ENCODE measurements at places on chromosomes 6 and 20.

GRCh38 chr6:92559611-92560010 lies 859.7 kb downstream of the EPHA7 start:
- no peak for DNase-seq

- DNase-seq = no peak
These were observed 1.5 kb downstream of the RBM38 start for GRCh38 chr20:57392512-57393271.

DNA sequence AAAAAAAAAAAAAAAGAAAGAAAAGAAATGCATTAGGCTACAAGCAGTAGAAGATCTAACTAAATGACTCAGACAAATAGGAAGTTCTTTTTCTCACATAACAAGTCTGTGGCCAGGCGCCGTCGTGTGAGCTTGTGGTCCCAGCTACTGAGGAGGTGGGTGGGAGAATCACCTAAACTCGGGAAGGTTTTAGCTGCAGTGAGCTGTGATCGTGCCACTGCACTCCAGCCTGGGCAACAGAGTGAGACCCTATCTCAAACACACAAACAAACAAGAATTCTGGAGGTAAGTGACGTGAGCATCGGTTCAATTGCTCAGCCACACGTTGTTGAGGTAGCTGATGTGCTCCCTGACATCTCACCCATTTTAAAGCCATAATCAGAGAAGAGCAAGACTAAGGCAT lies 37.9 kb upstream of the SLC23A2 start:
- no peak for DNase-seq

GRCh38 chr6:93822434-93823265 lies 403.3 kb upstream of the EPHA7 start:
- DNase-seq = no peak

GRCh38 chr6:167416676-167417430 lies 92.0 kb downstream of the TTLL2 start:
- DNase-seq = no peak

DNA sequence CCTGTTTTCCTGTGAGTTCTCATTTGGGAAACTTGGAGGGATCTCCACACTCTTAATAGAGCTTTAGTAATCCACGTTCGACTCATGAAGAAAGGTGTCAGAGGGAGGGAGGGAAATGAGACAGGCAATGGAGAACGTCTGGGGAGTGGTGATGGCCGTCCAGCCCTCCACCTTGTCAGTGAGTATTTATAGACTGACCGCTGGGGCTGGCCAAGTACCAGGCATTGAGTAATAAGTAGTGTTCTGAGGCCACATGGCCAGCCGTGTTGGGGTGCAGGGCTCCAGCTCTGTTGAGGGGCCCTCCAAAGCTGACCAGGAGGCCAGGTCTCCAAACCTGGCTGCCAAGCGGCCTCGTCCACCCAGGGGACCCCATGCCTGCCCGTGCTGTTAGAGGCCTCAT lies 11.3 kb upstream of the DSN1 start:
- DNase-seq = no peak

DNA sequence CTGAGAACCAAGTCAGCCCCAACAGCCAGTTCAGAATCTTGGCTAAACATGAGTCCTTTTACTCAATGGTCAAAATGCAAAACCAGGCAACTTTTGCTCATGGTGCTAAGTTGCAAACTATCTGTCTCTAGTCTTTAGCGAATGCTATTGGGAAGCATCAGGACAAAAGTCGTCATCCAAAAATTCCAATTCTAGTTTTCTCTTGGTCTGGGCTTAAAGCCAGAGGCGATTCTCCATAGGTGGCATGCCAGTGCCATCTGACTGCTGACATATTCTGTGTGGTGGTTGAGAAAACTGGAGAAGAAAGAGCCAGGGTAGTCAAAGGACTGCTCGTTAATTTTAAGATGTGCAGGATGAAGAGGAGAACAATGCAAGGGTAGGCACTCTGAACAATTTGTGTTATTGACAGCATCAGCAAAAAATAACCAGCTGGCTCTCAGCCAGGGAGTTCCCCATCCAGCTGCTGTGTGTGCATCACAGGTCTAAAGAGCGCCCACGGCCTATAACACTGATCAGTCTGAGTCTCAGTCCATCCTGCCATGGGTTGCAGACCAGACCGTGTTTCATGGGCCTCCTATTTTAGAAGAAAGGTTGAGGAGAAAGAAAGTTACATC lies 313.6 kb downstream of the ALDH8A1 start:
- DNase-seq = no peak

- no peak for DNase-seq
These were observed 12.3 kb upstream of the PRIM2 start for GRCh38 chr6:57305107-57305506.

DNA sequence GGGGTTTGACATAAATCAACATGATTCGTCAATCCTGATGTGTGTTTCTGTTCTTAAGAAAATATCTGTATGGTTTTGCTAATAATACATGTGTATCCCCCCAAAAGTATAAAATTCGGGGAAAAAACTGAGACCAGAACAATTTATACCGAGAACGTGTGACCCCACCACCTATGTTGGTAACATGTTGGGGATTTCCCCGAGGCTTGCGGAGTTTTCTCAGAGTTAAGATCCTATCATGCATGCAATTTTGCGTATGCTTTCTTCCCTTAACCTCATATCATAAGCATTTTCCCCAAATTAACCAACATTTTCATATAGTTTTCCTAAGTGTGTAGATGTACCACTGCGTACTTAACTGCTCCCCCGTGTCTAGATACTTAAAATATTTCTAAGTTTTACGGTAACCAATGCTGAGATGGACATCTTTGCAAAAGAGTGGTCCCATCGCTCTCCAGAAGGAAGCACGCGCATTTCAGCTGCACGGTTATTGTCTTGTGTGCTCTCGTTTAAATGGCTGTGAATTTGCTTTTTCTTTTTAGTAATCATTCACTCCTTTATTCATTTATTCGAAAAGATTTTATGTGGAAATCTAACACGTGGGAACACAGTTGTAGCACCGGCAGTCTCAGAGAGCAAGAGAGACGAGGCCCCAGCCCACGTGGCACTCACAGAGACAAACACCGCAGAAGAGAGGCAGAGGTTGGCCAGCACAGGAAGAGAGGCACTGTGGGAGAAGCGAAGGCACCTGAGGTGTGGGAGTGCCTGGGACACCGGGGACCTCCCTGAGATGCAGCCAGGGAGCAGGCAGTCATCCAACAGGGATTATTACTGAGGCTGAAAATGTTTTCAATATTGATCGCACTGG lies 13.2 kb upstream of the IRF4 start:
- DNase-seq = no peak

- DNase-seq = no peak
These were observed 28.2 kb downstream of the MRAP2 start for GRCh38 chr6:84061613-84062398.

DNA sequence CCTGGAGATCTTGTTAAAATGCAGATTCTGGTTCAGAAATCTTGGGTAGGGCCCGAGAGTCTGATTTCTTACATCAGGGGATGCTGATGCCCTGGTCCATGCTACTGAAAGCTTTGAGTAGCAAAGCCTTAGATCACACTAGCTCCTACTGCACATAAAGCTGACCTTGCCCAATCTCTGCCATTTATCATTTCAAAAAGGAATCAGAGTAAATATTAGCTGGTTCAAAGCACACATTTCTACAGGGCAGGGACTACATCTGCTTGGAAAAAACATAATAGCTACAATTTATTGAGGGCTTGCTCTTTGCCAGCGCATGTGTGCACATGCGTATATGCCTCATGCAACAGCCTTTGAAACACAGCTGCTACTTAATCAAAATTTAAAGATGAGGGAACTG lies 440.4 kb upstream of the ARID1B start:
- DNase-seq = no peak

DNA sequence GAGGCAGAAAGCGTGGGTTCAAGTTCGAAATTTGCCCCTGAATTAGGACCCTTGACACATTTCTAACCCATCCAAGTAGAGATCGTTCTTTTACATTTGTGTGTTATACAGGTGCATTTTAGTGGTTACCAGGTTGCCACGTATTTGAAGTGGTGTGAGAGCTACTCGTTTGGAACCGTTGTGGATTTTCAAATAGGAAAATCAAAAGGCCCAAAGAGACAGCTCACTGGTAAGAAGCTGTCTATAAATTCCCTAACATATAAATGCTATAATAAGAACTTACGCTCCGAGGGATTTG lies 1.6 kb upstream of the REV3L start:
- DNase-seq = no peak

DNA sequence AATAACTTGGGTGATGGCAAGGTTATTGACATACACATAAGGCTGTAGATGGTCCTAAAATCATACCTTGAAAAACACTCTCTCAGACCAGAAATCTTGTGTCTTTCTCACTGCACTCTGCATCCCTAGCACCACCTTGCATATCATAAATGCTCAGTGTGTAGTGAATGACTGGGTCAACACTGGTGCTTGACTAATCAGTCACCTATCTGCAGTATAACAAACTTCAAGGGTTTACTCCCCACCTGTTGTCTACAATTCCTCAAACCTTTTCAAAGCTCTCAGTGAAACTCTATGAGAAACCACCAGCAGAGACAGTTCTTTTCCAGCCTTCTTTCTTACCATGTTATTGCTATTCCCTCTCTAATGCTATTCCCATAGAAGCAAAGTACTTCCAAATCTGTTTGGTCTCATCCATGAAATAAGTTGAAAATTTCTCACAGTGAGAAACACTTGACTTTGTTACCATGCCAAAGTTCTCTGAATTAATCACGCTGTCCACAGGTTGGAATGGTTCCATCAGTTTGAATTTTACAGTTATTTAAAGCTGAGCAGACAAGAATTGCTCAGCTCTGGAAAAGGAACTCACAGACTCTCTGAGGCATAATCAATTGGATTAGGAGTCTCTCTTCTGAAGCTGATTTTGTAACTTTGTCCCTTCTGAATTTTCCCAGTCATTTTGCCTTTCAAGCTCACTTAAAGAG lies 104.8 kb upstream of the EYA4 start:
- DNase-seq = no peak

GRCh38 chr6:148328876-148329555 lies 13.6 kb upstream of the SASH1 start:
- no peak for DNase-seq

- DNase-seq = no peak
These were observed 45.7 kb upstream of the B4GALT5 start for GRCh38 chr20:49759266-49759950.

- no peak for DNase-seq
These were observed 20.6 kb upstream of the ARHGAP18 start for GRCh38 chr6:129730477-129731165.

GRCh38 chr6:119075200-119075981 lies 3.1 kb downstream of the FAM184A start:
- DNase-seq = no peak

DNA sequence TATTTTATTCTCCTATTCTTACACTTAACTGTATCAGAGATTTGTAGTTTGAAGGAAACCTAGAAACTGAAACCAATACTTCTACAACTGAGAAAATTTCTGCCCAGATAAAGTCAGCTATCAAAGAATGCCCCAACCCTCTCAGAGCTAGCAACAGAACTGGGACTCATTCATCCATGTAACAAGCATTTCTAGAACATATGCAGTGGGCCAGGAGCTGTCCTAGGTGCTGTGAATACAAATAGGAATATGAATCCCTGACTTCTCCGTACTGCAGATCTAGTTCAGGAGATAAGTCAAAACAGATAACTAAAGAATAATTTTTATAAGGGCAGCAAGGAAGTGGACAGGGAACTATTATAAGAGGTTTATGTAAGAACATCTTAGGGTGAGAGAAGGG lies 654.1 kb upstream of the NOX3 start:
- DNase-seq = no peak

DNA sequence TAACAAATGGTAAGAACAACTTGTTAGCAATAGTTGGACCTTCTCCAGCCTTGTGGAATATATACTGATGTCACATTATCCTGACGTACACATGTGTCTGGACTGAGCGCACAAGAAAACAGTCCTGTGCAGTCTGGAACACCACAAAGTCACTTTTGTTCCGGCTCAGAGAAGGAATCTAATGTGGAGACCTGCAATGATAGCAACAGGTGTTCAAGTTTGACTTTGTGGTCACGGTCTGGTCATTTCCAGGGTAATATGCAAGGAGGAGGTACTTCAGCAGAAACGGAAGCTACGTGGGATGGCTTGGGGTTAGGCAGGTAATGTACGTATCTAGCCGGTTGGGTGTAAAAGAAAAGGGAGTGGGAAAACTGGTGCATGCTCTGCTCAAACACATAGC lies 687.2 kb upstream of the AGPAT4 start:
- DNase-seq = no peak

GRCh38 chr6:69881322-69882151 lies 15.2 kb downstream of the COL19A1 start:
- DNase-seq = no peak

GRCh38 chr6:133396984-133397348 lies 155.8 kb downstream of the EYA4 start:
- DNase-seq = no peak

GRCh38 chr20:63060057-63060991 lies 53.6 kb upstream of the BHLHE23 start:
- no peak for DNase-seq

DNA sequence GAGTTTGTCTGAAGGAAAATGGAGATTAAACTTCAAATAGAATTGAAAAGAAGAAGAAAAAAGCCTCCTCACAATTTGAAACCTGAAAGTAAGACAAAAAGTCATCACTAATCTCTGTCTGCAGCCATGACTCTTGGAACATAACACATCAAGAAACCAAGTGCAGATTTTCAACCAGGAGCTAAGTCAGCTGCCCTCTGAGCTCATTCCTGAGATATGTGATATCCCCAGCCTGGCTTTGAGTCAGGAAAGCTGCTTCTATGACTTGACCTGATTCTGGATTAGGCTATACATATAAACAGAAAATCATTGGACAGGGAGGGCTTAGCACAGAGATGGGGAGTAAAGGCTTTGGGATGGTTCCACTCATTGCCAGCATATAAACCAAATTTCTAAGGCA lies 891.4 kb downstream of the TFAP2A start:
- DNase-seq = peak; percentile 82

DNA sequence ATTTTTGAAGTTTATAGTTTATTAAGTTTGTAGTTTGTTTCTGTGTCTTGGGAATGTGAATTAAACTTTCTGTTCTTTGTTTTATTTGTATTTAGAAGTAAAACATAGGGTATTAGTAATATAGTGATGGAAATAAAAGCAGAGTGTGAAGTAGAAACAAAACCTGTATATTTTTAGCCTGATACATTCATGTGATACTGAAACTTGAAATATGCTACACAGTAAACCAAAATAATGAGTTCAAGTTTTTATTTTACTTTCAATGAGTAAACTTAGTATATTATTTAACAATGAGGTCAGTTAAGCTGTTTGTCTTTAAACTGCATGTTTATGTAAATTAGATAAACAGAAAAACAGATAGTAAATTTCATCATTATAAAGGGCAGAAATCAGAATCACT lies 1592.6 kb downstream of the GRIK2 start:
- no peak for DNase-seq

DNA sequence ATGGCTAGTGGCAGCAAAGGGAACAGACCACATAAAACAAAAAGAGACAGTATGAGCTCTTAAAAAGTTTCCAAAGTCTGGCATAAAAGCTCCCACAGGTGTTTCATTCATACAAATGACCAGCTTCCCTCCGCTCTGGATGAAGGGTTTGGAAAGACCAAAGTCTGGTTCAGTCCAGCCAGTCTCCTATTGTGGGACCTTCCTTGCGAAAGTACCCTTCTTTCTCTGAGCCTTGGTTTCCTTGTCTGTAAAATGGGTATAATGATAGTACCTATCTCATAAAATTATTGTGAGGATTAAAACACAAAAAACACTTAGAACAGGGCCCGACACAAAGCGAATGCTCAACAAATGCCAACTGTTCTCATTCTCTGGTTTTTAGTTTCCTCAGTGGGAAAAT lies 77.2 kb downstream of the UNC5CL start:
- no peak for DNase-seq
